ENCODE measurements at places on chromosomes 11 and 22.
A peak's percentile ranks its signal among the peaks of the same experiment; 100 is the strongest.

DNA sequence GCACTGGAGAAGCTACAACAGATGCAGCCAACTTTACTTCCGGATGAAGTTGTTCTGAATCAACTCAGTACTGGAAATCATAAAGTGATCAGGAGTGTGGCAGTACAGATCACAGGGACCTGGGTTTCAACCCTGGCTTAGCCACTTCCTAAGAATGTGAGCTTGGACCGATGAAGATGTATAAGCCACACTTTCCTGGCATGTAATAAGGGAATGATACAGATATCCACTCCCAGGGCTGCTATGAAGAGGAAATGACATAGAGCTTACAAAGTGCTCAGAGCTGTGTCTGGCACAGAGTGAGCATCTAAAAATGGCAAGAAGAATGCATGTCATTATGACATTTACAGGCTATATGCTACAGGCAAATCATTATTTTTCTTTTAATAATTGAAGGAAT lies 378.7 kb downstream of the NTM start:
- DNase-seq, result no peak

DNA sequence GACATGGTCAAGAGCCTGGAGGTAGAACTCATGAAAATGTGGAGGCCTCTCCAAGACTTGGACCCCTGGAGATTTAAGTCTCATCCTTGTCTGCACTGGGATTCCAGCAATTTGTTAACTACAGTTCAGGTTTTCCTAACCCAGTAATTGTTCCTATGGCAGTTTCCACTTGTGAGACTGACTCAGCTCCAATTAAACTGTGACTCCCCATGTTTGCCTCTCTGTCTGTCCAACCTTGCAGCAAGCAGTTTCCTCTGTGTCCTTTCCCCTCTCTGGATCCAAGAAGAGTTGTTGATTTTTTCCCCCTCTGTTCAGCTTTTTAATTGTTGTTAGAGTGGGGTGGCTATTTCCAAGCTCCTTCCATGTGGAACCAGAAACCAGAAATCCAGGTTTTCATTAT lies 16.2 kb upstream of the ARHGAP20 start:
- DNase-seq, result no peak

DNA sequence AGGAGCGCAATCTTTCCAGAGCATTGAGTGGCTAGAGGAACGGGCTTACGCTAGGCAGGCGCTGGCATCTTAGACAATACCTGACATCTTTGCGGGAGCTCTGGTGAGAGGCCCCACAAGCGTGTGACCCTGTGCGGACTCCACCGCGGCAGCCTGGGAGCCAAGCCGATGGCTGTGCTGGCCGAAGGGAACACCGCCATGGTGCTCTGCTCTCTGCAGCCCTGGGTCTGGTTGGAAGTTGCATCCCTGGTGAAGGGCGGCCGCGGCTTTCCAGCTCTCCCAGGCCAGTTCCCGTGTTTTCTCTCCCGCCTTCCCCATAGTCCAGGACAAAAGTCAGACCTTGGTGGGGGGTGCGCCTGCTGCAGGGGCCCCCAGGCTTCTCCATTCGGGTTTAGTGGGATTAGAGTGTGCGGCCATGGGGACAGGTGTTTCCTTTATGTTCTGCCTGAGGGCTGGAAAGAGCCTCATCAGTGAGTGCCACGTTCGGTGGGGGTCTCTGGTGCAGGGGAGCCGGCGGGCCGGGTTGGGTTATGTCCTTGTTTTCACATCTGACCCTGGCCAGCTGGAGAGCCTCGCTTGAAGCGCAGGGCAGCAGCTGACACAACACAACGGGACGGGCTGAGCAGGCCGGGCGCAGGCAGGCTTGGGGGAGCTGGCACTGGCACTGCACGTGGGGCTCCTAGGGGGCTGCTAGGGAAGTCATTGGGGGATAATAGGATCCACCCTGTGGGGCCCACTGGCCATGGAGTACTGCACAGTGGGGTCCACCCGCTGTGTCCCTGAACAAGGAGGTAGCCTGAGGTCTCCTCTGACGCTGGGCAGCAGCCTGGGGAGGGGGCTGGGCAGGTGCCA lies 94.8 kb downstream of the KCNQ1 start:
- DNase-seq, result peak; percentile 6

DNA sequence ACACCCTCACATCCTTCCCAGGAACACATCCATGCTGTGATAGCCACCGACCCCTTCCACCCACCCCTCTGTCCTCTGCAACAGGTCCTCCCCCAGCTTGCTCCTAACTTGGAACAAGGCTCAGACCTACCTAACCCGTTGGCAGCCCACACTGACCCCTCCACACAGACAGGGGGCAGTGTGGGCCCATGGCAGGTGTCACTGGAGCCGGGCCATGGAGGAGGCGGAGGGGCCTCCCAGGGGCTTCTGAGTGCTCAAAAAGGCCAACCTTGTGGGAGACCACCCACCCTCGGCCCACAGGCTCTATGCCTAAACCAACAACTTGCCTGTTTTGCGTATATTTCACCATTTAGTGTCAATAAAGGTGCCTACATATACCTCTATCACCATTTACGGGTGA lies 57.0 kb downstream of the CERK start:
- DNase-seq, result no peak

DNA sequence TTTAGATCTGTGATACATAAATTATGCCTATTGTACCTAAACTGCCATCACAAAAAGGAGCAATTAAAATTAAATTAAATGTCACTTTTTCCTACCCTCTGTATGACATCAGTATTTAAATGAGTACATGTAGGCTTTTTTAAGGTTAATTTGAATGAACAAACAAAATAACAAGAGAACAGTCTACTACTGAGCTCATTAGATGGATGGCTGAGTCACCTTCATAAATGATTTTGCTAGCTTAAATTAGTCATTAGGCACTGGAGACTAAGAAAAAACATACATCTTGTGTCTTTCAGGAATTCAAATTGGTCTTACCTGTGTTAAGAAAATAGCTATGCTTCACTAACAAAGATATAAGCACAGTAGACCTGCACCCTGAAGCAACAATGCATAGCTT lies 153.6 kb downstream of the RCN1 start:
- no peak for DNase-seq

DNA sequence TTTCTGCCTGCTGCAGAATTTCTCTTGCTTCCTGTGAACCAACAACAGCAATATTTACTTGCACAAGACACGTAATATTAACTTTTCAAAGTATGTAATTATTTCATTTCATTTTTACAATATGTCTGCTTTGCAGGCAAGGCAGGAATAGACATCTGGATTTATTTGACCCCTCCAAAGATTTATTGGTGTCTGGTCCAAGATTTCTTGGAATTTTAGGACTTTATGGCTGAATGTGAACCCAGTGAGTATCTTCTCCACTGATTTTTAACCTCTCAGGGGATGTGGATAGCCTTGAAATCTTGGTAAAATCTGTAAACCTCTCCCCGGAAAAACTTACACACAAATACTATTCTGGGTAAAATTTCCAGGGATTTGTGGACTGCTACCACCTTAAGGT lies 61.5 kb downstream of the PKNOX2 start:
- DNase-seq, result no peak

GRCh38 chr22:36334081-36334820 lies 53.5 kb downstream of the MYH9 start:
- DNase-seq, result no peak

- no peak for DNase-seq
Observed at GRCh38 chr11:119694334-119694733, 34.7 kb downstream of the NECTIN1 start.
